CD8-positive, alpha-beta T cell (primary cell): ENCODE measurements at places on chromosomes 2 and 18.

- DNase-seq, result no peak
Observed at GRCh38 chr2:177547122-177547521, 154.5 kb downstream of the AGPS start.

GRCh38 chr18:43392168-43392567 is 114.9 kb upstream of the SYT4 start:
- no peak for DNase-seq

GRCh38 chr2:96072746-96073145 is 38.0 kb upstream of the GPAT2 start:
- no peak for DNase-seq

DNA sequence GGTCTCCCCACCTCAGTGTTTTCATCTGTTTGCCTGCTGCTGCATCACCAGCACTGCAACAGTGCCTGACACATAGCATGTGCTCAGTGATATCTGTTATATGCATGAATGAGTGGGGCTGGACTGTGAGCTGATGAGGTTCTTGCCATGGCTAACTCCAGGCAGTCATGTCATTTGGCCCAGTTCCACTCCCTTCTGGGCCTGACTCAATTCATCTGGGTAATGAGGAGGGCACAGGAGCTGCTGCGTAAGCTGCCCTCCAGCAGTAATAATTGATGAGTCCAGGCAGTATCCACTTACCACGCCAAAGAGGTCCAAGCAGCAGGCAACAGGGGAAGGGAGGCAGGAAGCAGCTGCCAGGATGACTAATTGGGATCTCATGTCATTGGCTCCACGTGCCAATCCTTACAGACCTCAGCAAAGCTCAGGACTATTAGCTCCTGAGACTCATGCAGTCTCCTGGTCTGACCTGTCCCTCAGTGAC is 34.1 kb upstream of the MAT2A start:
- DNase-seq, result no peak

DNA sequence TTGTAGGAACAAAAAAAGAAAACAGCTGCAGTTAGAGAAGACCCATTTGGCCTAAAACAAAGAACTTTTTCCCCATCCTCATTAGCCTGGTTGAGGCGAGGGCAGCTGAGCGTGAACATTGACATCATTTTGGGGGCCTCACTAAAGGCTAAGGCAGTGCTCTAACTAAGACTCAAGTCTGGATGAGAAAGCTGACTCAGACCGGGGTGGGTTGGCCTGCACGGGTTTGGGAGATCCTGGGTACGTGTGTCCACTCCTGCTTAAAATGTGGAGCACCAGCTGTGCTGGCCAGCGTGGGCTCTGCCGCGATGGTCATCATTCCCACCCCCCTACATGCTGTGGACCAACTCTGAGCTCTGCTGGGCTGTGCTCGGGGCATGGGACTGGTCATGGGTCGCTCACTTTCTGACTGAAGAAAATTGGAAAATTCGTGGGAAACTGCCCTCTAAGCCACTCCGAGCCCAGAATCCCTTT is 86.0 kb upstream of the TMEM247 start:
- DNase-seq, result no peak

DNA sequence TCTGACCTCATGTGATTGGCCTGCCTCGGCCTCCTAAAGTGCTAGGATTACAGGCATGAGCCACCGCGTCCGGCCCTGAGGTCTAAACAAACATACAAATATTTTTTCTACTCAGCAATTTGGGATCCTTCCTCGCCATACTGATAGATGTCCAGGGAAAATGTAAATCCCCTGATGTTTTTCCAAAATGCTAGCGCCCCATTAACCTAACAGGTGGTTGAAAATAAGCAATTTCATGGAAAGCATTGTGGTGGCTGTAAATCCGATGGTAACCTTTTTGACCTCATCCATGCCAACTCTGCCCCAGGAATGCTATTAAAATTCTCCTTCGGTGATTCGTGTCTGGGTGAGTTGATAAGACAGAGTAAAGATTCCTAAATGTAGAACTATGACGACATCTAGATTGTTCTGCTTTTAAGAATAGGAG is 19.3 kb downstream of the GEMIN6 start:
- DNase-seq, result no peak

GRCh38 chr18:51461956-51462355 is 264.5 kb upstream of the MEX3C start:
- DNase-seq, result no peak

DNA sequence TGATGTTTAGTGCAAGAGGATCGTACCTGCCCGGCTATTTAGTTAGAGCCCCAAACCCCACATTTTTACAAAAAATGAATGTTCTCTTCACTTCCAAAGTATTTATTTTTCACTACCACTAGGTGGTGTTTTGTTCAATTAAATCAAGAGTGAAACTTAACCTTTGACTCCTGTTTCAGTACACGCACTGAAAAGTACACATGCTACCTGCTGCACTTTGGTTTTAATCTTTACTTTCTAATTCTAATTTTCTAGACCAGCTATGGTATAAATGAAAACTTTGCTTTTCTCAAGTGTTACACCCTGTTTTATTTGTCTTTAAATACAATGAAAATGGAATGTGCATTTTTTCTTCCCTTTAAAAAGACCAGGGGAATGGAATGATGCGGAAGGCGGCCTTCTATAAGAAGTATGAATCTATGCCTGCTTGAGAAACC is 31.4 kb upstream of the CHN1 start:
- DNase-seq, result no peak

- DNase-seq, result peak; percentile 33
Observed at GRCh38 chr2:74461187-74462053, 3.2 kb downstream of the WBP1 start.

DNA sequence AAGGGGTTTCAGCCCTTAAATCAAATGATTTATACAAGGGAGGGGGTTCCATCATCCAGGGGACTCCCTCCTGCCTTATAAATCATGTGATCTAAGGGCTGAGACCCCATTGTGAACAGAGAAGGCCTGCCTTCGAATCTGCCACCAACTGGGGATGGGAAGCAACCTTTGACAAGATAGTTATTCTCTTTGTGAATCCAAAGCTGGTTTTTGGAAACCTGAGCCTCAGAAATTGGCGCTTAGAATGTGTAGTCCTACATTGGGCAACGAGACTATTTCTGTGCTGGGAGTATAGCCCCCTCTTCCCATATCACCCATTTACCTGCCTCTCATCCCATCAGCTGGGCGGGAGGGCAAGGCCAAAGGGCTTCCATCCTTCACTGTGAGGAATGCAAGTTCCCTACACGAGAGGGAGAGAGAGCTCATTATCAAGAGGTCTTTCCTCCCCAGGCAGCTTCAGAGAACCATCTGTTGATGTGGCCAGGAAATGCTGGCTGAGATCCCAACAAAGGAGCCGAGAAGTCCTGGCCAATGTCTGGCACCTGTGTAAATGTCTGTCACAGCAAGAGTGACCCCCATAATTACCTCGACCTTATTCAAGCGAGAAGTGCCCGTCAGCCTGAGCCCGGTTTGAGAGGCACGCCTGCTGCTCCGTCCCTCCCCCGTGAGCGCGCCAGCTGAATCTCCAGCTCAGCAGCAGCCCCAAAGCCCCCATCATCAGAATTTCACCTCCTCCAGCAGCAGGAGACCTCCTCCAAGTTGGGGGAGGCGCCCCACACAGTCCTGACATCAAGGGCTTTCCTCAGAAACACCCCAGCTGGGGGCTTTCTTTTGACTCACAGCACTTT is 48.4 kb upstream of the APCDD1 start:
- no peak for DNase-seq
